Stimulated activated CD4-positive, alpha-beta T cell treated with anti-CD3 and anti-CD28 coated beads, Interleukin-1b, Interleukin-23, amount 100 ng/mL, for 1 hour (primary cell): ENCODE measurements at places on chromosomes 3 and 15.

GRCh38 chr3:64961301-64961700 lies 273.5 kb upstream of the ADAMTS9 start:
- DNase-seq = no peak

DNA sequence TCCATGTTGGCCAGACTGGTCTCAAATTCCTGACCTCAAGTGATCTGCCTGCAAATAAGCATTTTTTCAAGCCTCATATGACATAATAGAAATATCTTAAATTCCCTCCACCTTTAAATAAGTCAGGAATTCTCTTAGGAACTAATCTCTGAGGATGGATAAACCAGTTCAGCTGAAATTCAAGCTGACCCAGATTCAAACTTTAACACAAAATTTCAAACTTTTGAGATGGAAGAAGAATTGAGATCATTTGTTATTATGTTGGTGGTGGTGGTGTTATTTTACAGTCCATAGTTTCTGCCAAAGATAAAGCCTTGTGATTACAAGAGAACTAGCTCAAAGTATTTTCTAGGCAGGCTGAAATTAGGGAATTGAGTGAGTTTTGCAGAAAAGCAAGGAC lies 85.5 kb downstream of the SSR3 start:
- DNase-seq = no peak

GRCh38 chr3:153144779-153145178 lies 17.2 kb upstream of the RAP2B start:
- DNase-seq = no peak

GRCh38 chr15:60392986-60393790 lies 4.6 kb downstream of the ANXA2 start:
- DNase-seq = no peak

GRCh38 chr3:196518966-196519717 lies 4.0 kb upstream of the SMCO1 start:
- no peak for DNase-seq

DNA sequence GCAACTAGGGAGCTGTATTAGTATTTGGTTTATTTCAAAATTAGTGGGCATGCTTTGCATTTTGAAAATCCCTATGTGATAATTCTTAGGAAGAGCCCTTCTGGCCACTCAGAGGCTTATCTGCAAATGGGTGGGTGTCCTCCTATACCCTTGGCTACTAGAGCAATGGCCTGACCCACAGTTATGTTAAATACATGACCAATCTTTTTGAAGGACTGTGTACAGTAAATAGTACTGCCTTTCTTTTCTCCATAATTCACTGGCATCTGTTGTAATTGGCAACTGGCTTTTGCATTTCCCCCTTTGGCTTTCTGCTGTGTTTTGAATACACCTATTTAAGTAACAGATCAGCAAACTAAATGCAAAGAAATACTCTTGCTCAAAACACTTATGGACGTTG lies 175.4 kb downstream of the ANXA2 start:
- no peak for DNase-seq

- no peak for DNase-seq
These were observed 7.0 kb upstream of the CPB1 start for GRCh38 chr3:148820361-148821245.

- DNase-seq = no peak
These were observed 43.1 kb downstream of the KLF13 start for GRCh38 chr15:31369727-31370126.

DNA sequence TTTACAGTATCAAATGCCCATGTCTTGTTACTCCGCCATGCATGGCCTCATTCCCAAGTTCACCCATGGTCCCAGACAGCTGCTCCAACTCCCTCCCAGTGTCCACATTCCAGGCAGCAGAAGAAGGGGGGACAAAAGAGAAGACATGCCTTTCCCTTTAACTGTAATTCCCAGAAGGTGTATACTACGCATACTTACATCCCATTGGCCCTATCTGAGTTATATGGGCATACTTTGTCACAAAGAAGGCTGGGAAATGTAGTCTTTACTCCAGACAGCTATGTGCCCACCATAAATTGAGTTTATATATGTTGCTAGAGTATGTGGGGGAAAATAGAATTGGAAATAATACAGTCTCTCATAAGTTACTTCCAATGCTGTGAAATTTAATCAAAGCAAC lies 70.5 kb downstream of the ERC2 start:
- no peak for DNase-seq

DNA sequence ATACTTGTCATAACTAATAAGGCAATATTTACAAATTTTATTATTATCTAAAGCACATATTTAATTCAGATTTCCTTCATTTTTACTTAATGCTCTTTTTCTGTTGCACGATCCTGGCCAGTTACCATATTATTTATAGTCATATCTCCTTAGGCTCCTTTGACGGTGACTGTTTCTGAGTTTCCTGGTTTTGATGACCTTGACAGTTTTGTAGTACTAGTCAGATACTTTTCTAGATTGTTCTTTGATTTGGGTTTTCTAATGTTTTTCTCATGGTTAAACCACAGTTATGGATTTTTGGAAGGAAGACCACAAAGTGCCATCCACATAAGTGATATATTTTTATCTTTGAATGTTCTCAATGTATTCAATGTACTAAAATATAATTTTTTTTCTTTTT lies 171.0 kb upstream of the NANOGP8 start:
- no peak for DNase-seq

- no peak for DNase-seq
These were observed 6.9 kb downstream of the NCEH1 start for GRCh38 chr3:172704001-172704400.

GRCh38 chr15:94596707-94597106 lies 365.3 kb downstream of the MCTP2 start:
- DNase-seq = no peak

DNA sequence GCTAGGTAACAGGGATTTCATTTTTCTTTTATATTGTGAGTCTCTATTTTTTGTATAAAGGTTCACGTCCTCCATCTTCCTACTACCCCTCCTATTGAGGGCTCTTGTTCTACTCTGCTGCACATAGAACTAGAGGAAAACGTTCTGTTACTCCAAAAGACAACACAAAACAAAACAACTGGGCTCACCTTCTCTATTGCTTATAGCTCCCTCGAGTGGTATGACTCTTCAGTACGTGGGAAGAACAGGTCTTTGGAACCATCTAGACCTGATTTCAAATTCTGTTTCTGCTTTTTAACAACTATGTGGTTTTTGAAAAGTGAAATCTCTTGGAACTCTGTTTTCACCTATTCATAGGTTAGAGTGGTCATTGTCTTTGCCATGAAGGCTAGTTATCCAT lies 515.3 kb downstream of the SOX2 start:
- DNase-seq = no peak

- DNase-seq = no peak
These were observed 5.3 kb downstream of the LRRK1 start for GRCh38 chr15:100924436-100924835.

GRCh38 chr3:87044846-87045245 lies 53.9 kb upstream of the VGLL3 start:
- DNase-seq = no peak

GRCh38 chr3:23624305-23624704 lies 181.4 kb upstream of the UBE2E1 start:
- DNase-seq = no peak

DNA sequence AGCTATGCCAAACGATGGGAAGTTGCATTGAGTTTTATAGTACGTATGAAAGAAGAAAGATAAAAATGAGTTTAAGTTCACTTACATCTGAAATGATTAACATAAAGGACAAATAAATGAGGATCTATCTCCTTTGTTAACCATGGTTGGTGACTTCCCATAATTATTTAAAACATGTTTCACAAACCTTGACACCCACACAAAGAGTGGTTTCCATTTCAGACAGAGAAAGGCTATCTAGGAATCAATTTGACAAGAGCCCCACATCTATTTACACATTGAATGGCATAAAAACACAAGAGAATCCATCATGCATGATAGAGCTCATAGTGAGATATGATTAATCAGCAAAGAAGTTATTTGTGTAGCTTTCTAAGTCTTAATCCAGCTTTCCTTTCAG lies 14.2 kb upstream of the MTMR10 start:
- no peak for DNase-seq

DNA sequence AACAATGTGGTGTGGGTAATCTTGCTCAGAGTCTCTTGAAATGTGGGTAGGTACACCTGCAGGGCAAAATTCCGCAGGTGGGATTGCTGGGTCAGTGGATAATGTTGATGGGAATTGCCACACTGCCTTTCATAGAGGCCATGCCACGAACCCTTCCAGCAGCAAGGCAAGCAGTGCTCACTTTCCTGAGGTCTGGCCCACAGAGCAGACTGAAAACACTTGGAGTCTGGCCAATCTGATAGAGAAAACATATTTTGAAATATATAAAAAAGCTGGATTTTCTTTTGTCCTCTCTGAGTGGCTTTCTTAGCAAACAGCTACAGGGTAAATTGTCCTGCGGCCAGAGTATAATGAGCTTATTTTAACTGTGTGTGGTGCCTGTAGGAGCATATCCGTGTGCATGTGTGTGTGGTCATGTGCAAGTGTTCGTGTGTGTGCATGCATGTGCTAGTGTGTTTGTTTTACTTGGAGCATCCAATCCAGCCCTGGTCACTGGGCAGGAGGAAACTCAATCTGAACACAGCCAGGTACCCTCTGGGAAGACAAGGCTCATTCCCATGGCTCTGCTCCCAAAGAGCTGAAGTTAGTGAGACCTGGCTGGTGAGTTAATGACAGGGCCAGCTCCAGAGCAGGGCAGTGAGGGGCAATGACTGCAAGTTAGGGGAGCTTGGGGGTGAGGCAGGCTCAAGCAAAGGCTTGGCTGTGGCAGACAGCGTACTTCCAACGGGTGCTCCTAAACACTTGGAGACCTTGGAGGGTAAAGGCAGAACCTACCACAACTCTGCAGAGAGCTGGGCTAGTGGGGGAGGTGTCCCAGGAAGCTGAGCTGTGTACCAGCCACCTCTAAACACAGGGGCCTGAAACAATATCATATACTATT lies 91.3 kb downstream of the PLXNA1 start:
- DNase-seq = no peak

- DNase-seq = no peak
These were observed 80.0 kb downstream of the PLXNA1 start for GRCh38 chr3:127062926-127063325.

- no peak for DNase-seq
These were observed 48.8 kb downstream of the BLM start for GRCh38 chr15:90765966-90766365.

- DNase-seq = no peak
These were observed 288.6 kb upstream of the CBLB start for GRCh38 chr3:106157411-106157810.

DNA sequence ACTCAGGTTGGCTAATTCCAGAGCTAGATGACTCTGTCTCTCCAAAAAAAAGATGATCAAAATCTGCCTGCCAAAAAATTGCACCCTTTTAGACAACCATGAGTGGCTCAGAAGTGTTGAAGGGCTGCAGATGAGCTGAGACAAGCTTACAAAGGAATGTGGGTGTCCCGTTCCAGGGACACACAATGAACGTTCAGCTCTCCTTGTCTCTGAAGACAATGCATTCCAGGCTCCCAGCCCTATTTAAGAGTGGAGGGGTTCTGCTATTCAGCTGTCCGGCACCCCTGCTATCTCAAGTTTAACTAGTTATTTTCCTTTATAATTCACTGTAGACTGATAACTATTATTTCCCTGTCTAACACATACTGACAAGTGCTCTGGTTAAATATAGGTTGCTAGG lies 355.1 kb upstream of the WNT5A start:
- DNase-seq = no peak

GRCh38 chr3:122977746-122978466 lies 49.7 kb downstream of the SEMA5B start:
- DNase-seq = no peak

- DNase-seq = no peak
These were observed 87.4 kb upstream of the C15orf39 start for GRCh38 chr15:75114327-75114726.

- no peak for DNase-seq
These were observed 29.1 kb upstream of the ELP6 start for GRCh38 chr3:47542471-47543173.

DNA sequence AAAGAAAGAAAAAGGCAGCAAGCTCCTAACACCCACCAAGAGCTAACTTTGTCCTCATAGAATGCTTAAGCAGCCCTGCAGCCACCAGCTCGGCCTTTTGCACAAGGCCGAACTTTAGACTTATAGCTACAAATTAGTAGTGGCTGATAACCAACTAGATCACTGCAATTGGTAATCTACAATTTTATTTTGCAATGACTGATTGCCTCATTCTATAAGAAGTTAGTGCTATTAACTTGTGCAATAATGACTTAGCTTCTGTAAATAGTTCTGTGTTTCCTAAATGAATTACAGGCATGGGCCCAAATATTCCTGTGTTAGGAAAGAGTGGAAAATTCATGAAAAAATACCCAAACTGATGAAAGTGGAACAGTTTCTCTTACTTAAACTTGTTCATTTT lies 284.8 kb upstream of the CFAP20DC start:
- DNase-seq = no peak

GRCh38 chr15:46278486-46279090 lies 643.8 kb downstream of the SQOR start:
- no peak for DNase-seq

GRCh38 chr15:57189466-57189865 lies 186.8 kb upstream of the CGNL1 start:
- DNase-seq = no peak

GRCh38 chr15:99963976-99964375 lies 230.7 kb upstream of the LYSMD4 start:
- no peak for DNase-seq

- DNase-seq = no peak
These were observed 44.3 kb downstream of the THRB start for GRCh38 chr3:24450160-24450907.

DNA sequence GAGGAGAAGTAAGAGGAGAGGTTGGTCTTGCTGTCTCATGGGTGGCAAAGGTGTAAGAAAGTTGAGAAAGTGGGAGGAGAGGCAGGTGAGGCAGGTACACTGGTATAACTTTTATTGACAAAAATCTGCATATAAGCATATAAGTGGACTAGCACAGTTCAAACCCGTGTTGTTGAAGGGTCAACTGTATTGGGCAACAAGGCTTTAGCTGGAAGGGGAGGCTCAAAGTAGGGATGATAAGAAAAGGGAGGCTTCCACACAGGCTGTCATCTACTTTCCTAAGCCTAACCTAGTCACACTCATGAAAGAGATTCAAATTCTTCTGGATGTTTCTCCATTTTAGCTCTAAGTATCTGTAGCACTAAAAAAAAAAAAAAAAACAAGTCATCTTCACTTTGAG lies 188.1 kb upstream of the SEMA6D start:
- no peak for DNase-seq

DNA sequence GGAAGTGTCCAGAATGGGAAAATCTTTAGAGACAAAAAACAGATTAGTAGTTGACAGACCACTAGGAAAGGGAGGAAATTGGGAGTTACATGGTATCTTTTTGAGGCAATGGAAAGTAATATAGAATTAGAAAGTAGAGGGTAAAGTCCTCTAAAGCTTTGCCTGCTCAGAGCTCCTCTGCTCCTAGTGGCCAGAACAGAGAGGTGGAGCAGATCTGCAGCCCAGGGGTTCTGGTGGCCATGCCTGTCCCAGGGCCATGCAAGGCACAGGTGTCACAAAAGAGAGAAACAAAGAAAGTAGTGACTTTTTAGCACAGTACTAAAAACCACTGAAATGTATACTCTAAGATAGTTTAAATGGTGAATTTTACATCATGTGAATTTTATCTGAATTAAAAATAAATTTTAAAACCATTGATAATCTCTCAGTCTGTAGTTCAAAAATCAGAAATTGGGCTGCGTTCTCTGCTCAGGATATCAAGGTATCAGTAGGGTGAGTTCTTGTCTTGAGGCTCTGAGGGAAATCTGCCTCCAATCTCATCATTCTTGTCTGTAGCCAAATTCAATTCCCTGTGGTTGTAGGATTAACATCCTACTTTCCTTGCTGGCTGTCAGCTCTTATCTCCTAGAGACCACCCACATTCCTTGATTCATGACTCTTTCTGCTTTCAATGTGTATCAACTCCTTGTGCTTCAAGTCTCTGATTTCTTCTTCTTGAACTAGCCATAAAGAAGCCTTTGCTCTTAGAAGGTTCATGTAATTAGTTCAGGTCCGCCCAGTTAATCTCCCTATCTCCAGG lies 23.6 kb downstream of the PYGO1 start:
- DNase-seq = no peak
